ENCODE measurements at places on chromosomes 11 and 22.

DNA sequence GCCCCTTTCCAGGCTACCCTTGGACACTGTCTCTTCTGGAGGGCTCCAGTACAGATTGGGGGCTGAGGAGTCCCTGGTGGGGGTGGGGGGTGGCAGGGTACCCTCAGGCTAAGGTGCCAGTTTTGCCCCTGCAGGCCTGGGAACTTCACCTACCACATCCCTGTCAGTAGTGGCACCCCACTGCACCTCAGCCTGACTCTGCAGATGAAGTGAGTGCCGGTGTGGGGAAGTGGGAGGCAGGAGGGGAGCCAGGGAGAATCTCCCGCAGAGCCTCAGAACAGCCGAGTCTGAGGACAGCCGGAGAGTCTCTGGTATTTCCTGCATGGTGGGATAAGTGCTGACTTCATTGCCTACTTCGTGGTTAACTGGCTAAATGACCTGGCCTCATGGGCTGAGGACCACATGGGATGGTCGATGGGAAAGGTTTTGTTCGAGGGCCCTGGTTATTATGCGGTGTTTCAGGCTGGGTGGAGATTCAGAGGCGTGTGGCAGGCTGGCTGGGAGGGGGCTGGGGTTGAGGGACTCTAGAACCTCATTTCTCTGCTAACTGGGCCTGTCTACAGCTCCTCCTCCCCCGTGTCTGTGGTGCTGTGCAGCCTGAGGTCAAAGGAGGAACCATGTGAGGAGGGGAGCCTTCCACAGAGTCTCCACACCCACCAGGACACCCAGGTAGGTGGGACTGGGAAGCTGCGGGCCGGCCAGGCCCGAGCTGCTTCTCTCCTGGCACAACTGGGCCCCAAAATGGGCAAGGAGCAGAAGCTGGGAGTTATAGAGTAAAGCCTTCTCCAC is 8.5 kb downstream of the TMEM258 start:
- no peak for DNase-seq

DNA sequence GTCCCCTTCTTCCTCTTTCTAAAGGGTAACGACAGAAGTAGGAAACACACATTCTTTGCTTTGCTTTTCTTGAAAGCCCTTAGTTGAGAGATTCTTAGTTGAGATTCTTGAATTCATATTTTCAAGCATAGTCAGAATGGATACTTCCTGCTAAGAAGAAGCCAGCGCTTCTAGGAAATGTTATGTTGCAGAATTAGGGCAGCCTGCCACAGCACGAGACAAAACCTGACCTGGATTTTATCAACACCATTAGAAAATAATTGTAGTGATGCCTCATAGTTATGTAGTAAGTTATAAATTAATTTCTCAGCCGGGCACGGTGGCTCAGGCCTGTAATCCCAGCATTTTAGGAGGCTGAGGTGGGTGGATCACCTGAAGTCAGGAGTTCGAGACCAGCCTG is 37.9 kb upstream of the NUP160 start:
- peak; percentile 58 for DNase-seq

- DNase-seq = no peak
Observed at GRCh38 chr11:128621601-128622501, 34.5 kb upstream of the ETS1 start.

DNA sequence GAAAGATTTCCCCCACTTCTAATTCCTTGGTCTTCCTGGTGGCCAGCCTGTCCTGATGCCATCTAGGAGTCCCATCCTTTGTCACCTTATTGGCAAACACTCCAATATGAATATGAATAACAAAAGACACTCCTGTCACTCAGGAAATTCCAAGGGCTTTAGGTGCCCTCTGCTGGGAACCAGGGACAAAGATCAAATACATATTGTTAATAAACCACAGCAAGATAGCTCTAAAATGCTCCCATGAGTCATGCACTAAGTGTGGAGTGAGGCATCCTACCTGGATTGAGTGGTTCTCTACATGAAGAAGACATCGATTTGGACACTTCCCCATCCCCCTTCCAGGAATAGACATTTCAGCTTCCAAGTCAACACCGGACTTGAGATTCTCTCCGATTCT is 823.6 kb downstream of the TBC1D22A start:
- DNase-seq = no peak

DNA sequence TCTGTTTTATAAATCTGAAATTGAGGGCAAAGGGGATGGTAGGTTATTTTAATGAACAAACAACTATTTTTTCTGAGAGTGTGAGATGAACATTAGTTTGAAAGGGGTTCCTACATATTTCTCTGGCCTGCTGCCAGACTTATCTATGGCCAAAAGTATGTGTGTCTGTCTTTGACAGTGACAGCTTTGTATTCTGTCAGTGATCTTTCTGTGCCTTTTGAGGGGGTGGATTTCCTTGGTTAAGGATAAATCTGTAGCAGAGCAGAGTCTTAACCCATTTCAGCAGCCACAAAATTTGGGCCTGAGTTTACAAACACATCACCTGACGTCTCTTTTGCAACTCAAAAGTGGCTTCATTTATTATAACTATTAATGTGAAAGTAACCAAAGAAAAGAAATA is 30.9 kb downstream of the ZFTA start:
- DNase-seq = no peak

DNA sequence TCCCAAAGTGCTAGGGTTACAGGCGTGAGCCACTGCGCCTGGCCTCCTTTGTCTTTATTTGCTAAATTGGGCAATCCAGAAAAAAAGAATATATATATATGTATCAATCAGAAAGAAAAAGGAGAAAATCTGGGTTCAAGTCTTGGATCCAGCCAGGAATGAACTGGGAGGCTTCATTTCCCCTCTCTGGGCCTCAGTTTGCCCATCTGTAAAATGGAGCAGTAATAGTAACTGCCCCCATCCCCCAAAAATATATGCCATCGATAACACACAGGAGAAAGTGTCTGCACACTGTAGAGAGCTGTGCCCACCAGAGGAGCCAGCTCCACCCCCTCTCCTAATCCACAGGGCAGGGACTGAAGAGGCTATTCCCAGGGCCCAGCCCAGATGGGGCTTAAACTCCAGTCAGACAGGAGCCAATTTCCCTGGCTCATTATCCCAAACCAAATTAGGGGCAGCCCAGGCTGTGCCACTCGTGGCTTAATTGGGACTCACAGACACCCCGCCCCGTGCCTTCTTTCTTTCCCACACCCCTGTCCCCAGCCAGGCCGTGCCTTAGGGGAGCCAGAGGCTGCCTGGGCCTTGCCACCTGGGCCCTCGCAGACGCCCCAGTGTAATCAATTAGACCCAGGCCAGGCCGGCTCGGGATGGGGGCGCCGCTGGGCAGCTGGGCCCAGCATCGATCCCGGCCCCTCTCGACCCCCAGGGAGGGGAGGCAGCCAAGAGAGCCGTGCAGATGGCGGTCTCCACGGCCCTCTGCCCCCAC is 171.5 kb downstream of the MN1 start:
- no peak for DNase-seq

GRCh38 chr22:21623648-21623970 is 6.2 kb downstream of the YDJC start:
- no peak for DNase-seq

- no peak for DNase-seq
Observed at GRCh38 chr11:35347921-35348331, 71.4 kb downstream of the SLC1A2 start.

- DNase-seq = no peak
Observed at GRCh38 chr11:1731451-1732059, 18.8 kb downstream of the IFITM10 start.

DNA sequence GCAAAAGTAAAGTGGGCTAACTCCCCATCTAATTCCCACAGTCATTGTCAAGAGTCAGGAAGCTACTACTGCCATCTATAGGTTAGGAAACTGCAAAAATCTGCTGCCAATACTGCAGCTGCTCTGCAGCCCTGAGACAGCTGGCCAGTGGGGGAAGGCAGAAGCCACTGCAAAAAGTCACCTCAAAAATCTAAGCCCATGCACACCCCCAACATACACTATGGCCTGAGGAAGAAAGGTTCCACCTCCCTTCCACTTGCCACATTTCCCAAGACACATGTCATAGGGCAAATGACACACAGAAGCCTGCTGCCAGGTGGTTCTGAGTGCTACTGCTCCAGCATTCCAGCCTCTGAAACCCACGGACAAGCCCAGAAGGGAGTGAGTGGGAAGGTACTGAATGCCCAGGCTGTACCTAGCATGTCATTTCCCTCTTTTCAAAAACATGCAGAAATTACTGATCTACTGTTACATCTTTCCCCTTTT is 36.9 kb downstream of the DGCR2 start:
- DNase-seq = no peak

DNA sequence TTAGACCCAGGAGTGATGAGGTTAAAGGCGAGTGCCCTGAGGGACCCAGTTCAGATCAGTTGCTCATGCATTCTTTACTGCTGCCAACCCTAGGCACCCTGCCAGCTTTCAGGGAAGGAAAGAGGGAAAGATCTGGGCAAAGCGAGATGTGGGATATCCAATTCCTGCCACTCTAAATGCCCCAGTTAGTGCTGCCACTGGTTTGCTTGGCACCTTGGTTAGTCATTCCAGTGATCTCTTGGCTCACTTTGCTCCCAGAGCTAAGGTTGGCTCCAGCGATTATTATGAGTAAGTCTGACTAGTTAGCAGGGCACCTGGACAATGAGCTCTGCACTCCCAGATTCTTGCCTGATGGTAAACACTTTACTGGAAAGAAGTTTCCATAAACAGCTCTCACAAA is 85.0 kb downstream of the INSC start:
- no peak for DNase-seq

DNA sequence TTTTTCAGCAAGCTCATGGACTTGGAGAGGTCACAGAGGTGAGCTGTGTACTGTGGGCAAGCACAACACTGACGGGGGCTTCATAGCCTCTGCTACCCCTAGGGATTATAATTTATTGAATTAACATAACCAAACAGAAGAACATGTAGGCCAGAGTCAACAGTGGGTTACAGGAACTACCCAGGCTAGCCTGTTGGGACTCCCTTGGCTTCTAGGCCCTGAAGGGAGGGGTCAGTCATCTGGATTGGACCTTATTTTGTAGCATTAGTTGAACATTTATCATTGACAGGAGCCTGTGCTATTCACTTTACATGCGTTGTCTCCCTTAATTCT is 56.9 kb downstream of the KREMEN1 start:
- no peak for DNase-seq

DNA sequence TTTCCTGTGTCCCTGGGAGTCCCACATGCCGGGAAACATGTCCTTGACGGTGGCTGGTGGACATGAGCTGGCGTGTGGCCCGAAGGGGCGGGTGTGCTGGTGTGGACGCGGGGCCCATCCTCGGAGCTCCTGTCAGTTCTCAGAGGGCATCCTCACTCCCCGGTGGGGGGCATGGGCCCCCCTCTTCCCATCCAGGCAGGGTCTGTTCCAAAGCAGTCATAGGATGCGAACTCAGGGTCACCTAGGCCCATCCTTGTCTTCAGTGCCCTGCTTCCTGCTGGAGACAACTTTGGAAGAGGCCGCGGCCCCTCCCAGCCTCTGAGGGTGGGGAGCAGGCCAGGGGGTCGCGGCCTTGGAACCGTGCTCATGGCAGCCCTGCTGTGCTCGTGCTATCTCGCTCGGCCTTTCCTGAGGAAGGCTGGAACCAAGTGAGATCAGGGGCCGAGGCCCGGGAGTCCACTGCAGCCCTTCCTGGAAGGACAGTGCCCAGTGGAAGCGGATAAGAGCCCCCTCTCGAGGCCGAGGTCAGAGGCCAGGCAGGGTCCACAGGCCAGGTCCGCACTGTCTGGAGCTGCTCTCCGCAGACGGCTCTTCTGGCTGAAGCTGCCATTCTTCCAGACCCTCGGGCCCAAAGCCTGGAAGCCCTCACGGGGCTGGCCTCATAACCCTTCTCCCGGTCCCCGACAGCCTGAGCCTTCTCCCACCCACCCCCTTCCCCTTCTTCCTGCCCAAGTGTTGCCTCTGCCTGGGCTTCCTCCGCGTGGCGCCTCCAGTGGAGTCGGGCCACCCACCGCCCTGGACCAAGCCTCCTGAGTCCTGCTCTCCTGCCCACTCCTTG is 8.7 kb downstream of the GRK2 start:
- no peak for DNase-seq
